PC-9 (cell line): ENCODE measurements at places on chromosomes 11 and 22. TPM values are rescaled to one million over a fixed set of nuclear protein-coding genes. Genes with fewer than 3 reads are reported as not detected.
A peak's percentile ranks its signal among the peaks of the same experiment; 100 is the strongest.

- peak; percentile 50 for DNase-seq
Observed at GRCh38 chr22:38398609-38399461, 56.2 kb downstream of the KCNJ4 start.

DNA sequence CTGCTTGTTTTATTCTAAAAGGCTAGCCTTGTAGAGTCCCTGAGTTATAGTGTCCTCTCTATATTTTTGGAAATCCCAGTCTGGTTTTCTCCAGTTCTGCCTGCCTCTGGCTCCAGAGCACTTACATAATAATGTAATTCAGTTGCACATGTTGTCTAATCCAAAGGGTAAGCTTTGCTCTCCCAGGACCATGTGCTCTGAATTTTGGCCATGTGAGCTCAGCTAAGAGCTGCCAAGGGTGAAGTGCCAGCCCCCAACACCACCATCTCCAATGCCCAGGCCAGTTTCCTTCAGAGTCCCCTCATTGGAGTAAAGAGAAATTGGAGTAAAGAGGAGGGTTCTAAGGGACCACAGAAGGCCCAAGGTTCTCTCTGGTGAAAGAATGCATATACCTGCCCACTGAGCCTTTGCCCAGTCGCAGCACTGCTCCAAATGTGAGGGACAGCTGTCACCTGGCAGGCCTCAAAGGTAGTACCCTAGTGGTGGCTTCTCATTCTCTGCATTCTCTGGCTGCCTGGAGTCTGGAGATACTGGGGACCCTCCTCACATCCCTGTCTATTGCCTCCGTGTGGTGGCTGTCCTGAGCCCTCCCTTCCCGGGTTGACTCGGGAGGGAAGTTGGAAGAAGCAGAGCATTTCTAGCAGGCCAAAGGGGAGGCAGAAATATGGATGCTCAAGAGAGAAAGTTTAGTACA lies 4.9 kb downstream of the CRY2 start:
- no peak for DNase-seq

DNA sequence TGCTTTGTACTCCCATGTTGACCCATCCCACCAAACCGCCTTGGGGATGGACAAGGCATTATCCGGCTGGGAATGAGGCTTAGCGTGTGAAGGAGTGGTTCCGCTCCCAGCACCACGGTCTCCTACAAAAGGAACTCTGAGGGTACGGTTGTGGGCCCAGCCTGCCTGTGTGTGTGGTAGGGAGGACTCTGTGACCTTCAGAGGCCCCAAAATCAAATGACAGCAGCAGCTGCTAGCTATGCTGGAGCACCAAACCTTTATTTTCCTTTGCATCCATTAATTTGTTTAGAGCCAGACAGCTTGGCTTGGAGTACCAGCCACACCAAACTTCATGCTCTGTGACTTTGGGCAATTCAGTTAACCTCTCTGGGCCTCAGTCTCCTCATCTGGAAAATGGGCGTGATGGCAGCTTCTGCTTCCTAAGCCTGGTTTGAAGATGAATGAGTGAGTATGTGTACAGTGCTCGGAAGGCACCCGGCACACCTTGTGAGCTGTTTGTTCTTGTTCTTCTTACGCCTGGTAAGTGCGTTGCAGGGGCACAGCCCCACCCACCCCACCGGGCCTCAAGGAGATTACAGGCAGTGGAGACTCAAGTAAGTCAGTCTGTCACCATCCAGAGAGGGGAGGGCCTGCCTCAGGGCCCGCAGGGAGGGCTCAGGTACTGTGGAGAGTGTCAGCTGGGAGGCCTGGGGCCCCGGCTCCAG lies 25.3 kb downstream of the MB start:
- DNase-seq: no peak

DNA sequence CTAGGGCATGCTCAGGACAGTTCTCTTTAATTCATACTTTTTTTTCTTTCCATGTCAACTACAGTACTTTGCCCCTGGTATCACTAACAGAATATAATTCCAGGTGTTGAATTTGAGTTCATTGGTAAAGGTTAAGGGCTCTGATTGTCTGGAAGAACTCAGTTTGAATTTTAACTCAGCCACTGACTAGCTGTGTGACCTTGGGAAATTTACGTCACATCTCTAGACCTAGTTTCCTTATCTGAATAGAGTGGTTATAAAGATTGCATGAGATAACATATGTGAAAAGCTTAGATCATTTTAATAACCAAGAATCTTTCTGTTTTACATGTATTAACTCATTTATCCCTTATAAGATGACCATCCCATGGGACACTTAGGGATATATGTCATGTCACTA lies 15.8 kb upstream of the ZC3H12C start:
- DNase-seq: no peak

- DNase-seq: no peak
Observed at GRCh38 chr11:16070573-16070972, 285.8 kb downstream of the SOX6 start.

DNA sequence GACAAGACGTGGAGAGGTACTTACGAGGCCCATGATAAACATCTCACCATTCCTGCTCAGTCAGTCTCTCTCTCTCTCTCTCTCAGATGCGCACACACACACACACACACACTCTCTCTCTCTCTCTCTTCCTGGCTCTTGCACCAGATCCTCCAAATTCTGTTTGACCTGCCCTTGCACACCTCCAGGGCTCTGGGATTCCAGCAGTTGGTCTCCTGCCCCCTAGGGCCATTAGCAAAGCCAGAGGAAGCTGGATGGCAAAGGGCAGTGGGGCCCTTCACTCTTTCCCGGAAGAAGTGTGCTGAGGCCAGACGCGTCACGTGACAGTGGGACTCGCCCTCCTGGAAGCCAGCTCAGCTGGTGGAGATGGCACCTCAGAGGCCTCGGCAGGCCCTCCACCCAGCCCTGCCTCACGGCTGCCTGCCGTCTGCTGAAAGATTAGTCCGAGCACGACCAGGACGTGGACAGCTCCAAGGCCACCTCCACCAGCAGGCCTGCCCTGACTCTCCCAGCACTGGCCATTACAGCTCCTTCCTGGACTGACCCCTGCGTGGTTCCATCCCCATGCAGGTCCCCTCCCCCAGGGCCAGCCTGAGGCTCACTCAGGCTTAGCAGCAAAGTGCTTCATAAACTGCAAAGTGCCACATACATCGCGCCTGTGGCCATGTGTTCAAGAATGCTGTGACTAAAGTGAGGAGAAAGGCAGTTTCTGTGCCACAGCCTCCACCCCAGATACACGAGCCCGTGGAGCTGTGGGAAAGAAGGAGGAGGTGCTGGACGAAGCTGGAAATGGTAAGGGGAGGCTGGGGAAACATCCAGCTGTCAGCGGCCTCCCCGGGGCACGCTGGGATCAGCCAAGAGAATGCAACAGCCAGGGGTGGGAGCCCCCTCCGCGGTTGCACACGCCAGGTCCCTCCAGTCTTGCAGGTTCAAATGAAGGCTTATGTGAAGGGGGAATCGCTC lies 3.7 kb downstream of the PDGFB start:
- peak; percentile 99 for DNase-seq

DNA sequence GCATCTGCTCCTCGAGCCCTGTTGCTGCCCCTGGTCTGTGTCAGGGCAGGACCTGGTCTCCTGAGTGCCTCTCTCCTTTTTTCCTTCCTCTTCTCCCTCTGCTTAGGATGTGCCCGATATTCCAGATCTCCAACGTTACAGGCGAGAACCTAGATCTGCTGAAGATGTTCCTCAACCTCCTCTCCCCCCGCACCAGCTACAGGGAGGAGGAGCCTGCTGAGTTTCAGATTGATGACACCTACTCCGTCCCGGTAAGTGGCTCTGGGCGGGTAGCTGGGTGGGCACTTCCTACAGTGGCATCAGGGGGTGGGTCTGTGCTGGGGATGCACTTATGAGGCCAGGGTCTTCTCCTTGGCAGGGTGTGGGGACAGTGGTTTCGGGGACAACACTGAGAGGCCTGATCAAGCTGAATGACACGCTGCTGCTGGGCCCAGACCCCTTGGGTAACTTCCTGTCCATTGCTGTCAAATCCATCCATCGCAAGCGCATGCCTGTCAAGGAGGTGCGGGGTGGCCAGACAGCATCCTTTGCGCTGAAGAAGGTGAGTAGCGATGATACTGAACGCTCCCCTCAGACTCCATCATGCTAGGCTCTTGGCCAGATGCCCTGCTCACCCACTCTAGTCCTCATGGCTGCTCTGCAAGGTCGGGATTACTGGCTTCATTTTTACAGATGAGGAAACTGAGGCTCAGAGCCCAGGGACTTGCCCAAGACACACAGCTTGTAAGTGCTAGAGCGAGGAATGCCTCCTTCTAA lies 20.3 kb downstream of the GTPBP1 start:
- DNase-seq: no peak

DNA sequence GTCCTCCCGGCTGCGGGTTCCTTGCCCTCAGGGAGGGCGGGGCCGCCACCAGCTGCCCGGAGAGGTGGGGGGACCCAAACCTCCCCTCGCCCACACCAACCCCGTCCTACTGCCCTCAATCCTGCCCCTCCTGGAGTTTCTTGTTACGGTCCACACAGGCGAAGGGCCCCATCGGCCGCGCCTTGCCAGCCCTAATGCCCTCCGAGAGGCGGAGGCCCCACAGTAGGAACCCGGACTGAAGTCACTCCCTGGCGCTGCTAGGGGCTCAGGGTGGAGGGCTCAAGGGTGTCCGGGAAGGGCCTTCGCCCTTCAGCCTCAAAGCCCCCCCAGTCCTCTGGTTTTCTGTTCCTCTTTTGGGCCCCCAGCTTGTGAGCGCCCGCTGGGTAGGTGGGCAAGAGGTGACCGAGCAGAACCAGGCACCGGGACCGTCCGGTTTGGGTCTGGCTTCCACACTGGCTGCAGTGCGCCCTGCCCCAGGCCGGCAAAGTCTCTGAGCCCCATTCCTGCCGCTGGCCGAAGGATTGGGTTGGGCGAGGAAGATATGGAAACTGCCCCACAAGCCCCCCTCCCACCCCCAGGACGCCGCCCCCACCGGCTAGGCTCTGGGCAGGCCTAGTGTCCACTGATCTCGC lies 24.5 kb downstream of the DUSP8 start:
- no peak for DNase-seq

DNA sequence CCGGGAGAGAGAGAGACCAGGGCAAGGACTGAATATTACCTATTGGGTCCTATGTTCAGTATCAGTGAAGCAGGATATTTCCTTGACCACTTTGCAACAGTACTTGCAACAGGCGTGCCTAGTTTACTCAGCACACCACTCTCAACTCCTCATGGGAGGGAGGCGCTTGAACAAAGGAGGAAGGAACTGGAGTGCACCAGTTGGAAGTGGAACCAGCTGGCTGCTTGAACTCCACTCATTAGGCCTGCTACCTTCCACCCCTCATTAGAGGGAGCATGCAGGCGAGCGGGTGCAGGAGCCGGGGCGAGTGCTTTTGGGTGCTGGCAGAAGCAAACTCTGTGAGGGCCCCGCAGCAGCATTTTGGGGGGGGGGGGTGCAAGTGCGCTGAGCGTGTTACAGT lies 1369.6 kb upstream of the RAG2 start:
- no peak for DNase-seq

- DNase-seq: no peak
Observed at GRCh38 chr11:4491878-4492606, 9.6 kb downstream of the OR52K1 start.

DNA sequence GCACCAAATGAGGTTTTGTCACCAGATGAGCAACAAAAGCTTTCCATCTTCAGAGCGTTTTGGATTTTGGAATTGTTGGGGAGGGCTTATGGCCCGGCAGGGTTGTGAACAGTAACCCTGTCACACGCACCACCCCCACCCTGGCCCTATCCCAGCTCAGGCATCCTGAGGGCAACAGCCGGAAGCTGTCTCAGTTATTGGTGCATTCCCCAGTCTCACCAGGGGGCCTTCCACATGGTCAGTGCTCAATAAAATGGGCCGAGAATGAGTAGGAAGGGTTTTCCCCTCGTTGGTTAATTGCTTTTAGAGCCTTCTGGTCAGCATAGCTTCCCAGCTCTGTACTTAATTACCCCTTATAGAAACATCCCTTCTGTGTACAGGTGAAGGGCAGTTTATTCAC lies 46.0 kb downstream of the LRP5 start:
- DNase-seq: no peak

DNA sequence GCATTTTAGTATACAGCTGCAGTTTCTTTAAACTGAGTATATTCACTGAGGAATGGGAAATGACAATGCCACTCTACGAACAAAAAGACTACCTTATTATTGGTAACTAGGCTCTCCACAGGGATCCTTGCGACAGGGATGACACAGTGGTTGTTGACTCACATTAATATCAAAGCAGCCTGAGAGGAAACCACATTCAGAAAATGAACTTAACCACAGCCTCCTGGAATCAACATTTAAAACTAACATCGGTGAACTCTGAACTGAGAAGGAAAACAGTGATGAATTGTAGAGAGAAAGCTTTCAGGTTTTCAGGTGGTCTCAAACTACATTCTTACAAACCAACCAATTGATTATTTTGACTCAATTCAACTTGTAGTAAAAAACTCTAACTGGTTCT lies 90.3 kb upstream of the MTMR2 start:
- DNase-seq: peak; percentile 18

DNA sequence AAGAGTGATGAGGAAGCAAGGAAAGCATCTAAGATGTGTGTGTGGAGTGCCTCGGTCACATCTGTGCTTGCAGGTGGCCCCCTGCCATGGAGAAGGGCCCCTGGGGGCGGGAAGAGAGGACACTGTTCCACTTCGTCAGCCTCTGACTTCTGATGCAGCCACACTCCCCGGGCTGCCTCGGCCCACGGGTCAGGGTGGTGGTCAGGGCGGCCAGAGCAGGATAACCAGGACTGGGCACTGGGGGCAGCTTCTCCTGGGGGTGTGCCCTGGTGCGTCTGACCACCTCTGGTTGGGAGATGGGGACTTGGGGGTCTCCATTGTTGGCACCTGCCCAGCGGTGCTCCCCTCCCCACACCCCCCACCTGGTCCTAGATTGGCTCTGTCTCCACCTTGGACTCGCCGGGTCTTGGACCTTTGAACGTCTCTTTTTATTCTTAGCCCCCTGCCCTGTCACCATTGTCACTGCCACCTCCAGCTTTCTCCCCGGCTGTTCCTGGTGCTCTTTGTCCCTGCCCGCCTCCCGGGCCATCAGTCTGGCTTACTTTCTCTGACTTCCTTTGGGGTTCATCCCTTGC lies 114.4 kb downstream of the KIAA1671 start:
- no peak for DNase-seq

DNA sequence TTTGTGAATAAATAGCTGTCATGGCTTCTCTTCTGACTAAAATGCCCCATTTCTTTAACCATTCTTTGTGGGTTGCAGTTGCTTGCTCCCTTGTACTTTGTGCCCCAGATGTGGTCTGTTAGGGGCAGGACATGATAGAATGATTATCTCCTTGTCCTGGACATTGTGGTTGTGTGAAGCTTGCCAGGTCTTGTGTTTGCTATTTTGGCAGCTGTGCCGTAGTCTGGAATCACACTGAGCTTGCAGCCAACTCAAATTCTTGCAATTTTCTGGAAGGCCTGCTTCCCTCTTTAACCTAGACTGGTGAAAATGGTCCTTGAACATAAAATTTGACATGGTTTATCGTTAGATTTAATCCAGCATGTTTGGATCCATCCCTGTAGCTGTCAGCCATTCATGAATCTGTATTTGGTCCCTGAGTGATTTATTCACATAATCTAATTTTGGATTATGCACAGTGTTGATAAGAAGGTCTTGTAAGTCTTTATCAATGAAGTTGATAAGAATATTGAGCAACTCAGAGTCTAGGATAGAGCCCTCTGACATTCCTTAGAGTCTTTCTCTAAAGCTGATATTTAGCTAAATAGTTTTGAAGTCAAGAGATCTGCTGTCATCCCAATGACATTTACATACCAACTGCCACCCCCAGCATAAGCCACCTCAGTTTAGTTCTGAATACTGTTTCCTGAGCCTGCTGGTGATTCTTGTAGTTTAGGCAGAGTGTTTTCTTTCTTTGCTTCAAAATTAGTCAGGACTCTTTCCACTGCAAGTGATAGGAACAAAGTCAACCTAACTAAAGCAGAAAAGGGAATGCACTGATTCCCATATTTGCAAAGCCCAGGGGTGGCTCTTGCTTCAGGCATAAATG lies 9.8 kb downstream of the SPON1 start:
- DNase-seq: no peak

HPX gene
- 0.68 TPM in 1 of 2 replicates, not detected in the other for total RNA-seq
